SW 1271 (cell line): ENCODE measurements at places on chromosomes 4 and X.
A peak's percentile ranks its signal among the peaks of the same experiment; 100 is the strongest.

- DNase-seq, result peak; percentile 16
Measured at GRCh38 chr4:175419236-175419718, 392.8 kb downstream of the GPM6A start.

DNA sequence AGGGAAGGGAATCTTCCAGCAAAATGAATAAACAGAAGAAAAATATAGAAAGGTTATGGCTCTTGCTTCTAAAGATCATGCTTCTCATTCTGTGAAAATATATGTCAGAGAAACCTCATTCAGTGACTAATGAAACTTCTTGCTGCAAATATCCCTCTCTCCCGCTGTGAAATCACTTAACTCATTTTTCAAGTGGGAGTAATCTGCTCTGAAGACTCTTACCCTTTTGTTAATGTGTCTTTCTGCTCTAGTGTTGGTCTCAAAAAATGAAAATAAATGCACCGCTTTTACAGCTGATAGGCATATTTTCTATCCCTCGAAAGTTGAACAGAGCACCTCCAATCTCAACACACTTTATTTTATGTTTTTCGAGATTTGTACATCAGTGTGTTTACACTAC lies 252.3 kb downstream of the NLGN4X start:
- DNase-seq, result no peak

DNA sequence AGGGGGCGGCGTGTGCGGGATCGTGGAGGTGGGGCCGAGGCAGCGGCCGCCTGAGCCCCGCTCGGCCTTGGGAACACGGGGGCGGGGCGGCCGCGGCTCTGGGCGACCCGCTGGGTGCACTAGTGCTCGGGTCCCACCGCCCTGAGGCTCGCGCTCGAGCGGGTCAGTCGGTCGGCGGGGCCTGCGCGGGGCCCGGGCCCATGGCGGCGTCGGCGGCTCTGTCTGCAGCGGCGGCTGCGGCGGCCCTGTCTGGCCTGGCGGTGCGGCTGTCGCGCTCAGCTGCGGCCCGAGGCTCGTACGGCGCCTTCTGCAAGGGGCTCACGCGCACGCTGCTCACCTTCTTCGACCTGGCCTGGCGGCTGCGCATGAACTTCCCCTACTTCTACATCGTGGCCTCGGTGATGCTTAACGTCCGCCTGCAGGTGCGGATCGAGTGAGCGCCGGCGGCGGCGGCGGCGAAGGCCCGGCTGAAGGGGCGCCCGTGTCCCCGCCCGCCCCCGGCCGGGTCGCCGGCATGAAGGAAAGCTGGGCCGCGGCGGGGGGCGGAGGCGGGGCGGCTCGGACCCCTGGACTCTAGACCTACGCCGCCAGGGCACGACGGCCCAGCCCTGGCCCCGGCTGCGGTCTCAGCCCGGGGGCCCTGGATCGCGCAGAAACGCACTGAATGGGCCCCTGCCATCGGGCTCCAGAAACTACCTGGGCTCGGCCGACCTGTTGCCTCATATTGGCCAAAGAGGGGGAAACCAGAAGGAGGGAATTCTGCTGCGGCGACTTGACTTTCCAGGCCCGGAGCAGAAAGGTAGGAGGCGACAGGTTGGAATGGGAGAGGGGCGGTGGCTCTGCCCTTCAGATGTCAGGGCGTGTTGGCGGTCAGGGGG lies at the start of gene SMIM10L2A:
Gene SMIM10L2A, plus strand, starts transcription at position 13 of the 878 bp plus-strand sequence. Its CDS starts 188 bp downstream, at position 201.
- DNase-seq, result no peak

DNA sequence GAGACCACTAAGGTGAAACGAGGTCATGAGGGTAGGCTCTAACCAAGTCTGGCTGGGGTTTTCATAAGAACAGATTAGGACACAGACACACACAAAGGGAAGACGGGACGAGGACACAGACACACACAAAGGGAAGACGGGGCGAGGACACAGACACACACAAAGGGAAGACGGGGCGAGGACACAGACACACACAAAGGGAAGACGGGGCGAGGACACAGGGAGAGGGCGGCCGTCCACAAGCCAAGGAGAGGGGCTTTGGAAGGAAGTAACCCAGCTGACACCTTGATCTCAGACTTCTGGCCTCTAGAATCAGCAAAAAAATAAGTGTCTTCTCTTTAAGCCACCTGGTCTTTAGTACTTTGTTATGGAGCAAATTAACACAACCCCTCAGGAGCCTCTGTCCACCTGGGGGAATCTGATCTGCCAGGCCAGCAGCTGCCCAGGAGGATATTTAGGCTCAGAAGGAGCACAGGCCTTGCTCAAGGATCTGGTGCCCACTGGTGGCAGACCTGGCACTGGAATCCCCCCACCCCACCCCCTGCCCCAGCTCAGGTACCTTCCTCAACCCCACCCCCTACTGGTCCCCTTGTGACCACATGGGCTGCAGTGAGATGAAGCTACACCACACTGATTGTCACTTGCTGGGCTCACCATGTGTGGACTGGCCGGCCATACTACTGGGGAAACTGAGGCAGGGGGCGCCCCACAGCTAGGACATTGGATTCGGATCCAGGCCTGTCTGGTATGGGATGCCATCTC lies 2.8 kb downstream of the ABLIM2 start:
- no peak for DNase-seq

DNA sequence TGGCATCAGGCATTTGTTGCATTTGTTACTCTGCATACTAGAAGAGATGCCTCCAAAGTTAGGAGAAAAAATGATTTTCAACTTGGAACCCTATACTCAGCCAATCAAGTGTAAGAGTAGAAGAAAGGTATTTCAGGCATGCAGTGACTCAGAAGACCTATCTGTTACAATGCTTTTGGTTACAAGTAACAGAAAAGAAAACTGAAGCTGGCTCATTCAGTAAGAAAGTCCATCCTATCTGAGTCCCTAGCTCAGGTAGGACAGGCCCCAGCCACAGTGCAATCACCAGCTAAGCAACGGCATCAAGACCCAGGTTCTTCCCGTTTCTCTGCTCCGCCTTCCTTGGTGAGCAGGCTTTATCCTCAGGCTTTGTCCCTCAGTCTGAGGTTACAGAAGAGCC lies 23.3 kb downstream of the MECP2 start:
- DNase-seq, result peak; percentile 75

DNA sequence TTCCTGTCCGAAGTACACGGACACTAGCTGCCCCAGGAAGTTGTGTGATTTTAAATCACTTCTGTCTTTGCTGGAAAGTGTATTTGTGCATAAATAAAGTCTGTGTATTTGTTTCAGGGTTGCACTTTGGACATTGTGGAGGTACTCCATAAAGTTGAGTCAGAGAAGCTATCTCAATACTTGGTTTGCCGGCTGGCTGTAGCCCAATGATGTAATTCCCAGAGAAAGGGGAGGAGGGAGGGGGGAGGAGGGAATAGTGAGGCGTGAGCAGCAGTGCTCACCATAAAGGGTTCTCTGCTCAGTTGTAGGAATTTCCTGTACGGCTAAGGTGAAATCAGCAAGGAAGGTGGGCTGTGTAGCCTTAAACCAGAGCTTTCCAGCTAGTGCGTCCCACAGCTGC lies 7.5 kb downstream of the APEX2 start:
- DNase-seq, result no peak

GRCh38 chr4:54898656-54899340 lies 226.6 kb downstream of the KDR start:
- no peak for DNase-seq

- no peak for DNase-seq
Measured at GRCh38 chrX:132369617-132370326, 119.1 kb downstream of the MBNL3 start.

GRCh38 chr4:121693886-121694285 lies 2.9 kb downstream of the ANXA5 start:
- no peak for DNase-seq

- DNase-seq, result no peak
Measured at GRCh38 chr4:2231082-2231481, 10.8 kb downstream of the HAUS3 start.

GRCh38 chrX:54177306-54177705 lies 5.7 kb downstream of the FAM120C start:
- DNase-seq, result no peak

- no peak for DNase-seq
Measured at GRCh38 chrX:81866873-81867272, 665.0 kb downstream of the SH3BGRL start.

DNA sequence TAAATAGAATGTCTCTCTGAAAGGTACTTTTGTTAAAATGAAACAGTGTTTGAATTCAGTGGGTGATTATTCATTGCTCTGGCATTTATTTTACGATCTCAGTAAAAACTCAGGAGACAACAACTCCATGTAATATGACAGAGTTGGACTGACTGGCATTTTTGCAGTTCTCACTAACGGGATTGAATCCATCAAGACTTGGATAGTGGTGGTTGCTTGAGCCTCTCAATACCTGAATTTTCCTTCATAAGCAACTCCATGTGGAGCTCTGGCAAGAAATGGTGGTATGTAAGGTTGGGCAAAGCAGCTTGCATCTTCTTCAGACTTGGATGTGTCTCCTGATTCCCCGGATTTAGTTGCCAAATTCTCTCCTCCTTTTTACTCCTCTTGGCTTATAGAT lies 72.7 kb downstream of the FRMPD4 start:
- DNase-seq, result no peak

- DNase-seq, result no peak
Measured at GRCh38 chr4:87249332-87250019, 29.1 kb upstream of the KLHL8 start.

DNA sequence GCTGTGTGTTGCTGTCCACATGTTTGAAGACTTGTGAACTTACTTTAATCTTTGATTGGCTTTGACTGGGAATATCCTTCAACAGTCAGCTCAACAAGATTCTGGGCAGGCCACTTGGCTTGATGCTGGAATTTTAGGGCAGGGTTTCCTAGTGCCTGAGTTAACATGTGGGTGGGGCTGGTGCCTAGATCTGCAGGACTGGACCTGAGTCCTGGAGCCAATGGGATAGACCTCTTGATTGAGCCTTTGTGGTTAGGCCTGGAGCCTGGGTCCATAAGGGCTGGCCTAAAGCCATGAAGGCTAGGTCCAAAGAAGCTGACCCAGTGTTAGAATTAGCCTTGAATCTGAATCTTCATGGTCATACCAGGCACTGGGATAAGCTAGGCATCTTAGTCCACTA lies 757.1 kb upstream of the ADGRL3 start:
- DNase-seq, result no peak

DNA sequence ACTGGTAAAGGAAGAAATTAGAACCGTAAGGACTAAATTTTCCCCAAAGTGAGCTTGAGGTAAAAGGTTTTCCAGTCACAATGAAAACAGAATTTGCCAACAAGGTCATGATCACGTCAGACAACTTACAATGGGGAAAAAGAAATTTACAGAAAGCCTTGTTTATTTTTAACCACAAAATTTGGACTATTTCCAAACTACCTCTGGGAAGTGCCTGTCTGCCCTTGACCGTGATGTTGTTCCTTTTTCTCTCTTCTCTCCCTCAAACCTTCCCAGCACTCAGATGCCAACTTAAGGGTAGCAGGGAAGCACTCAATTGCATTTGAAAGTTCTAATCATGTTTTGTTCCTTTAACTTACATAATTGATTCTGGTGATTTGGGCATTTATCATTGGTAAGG lies 32.5 kb downstream of the MEPE start:
- DNase-seq, result no peak

DNA sequence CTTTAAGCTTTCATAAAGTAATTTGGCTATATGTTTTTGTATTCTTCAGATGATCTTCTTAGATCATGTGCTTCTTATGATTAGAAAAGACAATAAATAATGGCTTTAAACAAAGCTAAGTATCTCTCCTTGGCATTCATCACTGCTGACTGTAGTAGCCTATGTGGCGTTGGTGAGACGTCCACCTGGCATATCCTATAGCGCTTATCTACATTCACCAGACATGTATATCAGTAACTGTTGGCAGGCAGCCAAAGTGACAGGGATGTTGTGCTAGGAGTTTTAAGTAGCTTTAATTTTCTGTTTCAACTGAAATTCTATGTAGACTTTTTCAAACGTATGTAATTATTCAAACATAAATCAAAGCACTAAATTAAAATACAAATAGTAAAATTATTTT lies 276.4 kb downstream of the IL15 start:
- no peak for DNase-seq

DNA sequence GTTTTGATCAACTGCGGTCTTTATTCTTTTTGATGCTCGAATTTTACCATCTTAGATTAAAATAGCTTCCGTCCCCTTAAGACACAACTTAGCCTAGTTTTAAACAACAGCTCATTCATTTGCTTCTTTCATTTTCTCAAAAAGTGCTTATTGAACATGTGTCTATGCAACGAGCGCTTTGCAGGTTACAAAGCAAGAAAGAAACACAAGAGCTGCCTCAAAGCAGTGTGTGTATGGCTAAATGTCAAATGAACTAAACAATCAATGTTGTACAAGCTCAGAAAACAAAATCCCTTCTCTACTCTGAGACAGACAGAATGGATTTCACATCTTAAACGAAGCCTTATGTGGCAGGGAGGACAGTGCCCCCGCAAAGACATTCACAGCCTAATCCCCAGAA lies 61.0 kb downstream of the EVC2 start:
- DNase-seq, result no peak

- DNase-seq, result no peak
Measured at GRCh38 chr4:109301651-109302360, 652 bp downstream of the COL25A1 start.
